ENCODE measurements at places on chromosomes 4 and X. TPM values are rescaled to one million over a fixed set of nuclear protein-coding genes. Genes with fewer than 3 reads are reported as not detected.

DNA sequence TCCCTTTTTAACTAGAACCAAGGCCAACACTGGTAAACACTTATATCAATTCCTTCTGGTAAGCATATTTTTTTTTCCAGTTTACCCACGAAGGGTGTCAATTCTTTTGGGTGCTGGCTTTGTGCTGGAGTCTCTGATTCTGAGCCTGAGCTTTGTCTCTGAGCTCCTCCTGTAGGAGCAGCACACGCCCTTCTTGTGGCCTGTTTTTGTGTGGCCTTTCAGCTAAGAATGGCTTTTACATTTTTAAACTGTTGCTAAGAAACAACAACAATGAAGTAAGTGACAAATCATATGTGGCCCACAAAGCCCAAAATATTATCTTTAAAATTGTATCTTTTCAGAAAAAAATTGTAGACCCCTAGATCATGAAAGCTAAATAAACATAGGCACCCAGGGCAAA, 98.0 kb upstream of the TBC1D9 start:
- DNase-seq = no peak

- no peak for DNase-seq
Observed at GRCh38 chr4:149952101-149952500, 126.1 kb upstream of the DCLK2 start.

DNA sequence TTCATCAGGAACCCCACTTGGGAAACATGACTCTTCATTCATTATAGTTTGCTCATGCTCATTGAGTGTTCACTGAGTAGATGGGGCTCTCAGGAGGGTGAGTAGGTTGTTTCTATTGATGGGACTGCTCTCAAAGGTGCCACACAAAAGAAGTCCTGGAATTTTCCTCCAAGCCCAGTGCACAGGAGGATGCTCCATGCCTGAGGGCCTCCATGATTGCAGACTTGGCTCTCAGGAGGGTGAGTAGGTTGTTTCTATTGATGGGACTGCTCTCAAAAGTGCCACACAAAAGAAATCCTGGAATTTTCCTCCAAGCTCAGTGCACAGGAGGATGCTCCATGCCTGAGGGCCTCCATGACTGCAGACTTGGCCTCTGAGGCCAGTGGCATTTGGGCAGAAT, 108.5 kb downstream of the ZNF674 start:
- DNase-seq = no peak

DNA sequence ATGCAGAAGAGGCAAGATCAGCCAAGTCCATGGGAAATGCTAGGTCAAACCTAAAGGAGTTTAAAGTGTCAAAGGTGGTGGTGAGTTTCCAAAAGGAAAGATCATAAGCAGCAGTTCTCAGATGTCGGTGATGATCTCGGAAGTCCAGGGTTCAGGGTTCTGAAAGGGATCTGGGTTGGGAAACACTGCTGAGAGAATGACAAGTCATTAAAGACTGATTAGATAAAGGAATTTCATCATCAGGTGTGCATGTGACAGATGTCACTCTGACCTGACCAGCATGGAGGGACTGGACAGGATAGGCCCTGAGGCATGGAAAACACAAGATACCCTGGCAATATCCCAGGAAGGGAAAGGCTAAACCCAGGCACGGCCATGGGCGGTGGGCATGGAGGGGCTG, 195.7 kb upstream of the TBL1X start:
- no peak for DNase-seq

DNA sequence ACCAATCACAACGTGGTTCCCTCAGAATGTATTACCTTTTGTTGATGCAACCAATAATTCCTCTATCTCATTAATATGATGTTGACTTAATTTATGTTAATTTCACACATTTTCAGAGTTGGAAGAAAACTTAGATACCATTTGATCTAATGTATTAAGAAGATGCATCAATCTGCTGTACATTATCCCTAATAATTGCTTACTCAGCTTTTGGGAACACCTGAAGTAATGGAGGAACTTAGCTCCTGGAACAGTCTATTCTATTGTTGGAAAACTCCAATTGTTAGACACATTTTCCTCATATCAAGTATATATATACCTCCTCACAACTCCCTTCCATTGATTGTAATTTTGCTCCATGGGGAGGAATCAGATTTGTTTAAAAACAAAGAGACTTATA, 38.9 kb downstream of the ZDHHC15 start:
- no peak for DNase-seq

DNA sequence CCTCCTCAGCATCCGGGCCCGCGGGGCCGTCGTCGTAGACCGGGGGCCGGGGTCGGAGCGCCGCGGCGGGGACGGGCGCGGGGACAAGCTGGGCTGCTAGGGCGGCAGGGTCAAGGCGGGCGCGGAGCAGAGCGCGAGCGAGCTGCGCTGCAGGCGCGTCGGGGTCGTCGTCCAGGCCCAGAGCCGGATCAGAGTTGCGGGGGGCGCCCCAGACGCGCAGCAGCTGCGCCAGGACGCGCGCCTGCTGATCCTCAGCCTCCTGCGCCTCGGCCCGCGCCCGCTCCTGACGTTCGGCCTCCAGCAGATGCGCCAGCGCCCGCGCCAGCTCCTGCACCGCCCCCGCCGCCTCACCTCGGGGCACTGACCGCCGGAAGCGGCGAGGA, 3.5 kb downstream of the PCSK1N start:
- no peak for DNase-seq

- DNase-seq = no peak
Observed at GRCh38 chr4:54371173-54371572, 142.1 kb downstream of the PDGFRA start.

- DNase-seq = no peak
Observed at GRCh38 chrX:16172391-16172790, 5.1 kb downstream of the MAGEB17 start.

GRCh38 chr4:125703443-125703842, 388.7 kb downstream of the FAT4 start:
- peak; percentile 54 for DNase-seq

The GAGE1 gene
- total RNA-seq = not detected

The BEND2 gene
- not detected for total RNA-seq

The XG gene
- 13.8 TPM for total RNA-seq

Data from fibroblast of the aortic adventitia (primary cell).